GM23248 (cell line): ENCODE measurements at places on chromosomes 7 and 10. TPM values are rescaled to one million over a fixed set of nuclear protein-coding genes. Genes with fewer than 3 reads are reported as not detected.

The NACAD gene
- 1.0 and 2.9 TPM in 2 replicates for total RNA-seq

The MRLN gene
- not detected in 2 replicates for total RNA-seq

The FANK1 gene
- 4.3 and 13.3 TPM in 2 replicates for total RNA-seq

The SNCG gene
- 1.2 and 1.8 TPM in 2 replicates for total RNA-seq

The OR13A1 gene
- total RNA-seq, result not detected in 2 replicates

The ZC3HAV1L gene
- 10.9 TPM in 2 replicates for total RNA-seq

The SPDYE5 gene
- not detected in 2 replicates for total RNA-seq

The MSANTD7 gene
- 13.8 and 15.9 TPM in 2 replicates for total RNA-seq

The ADAM12 gene
- 127 and 141 TPM in 2 replicates for total RNA-seq

The VAX1 gene
- total RNA-seq, result not detected in 2 replicates

The RAMP3 gene
- total RNA-seq, result not detected in 2 replicates

The RBP3 gene
- total RNA-seq, result not detected in 2 replicates

The TRPV6 gene
- total RNA-seq, result not detected in 2 replicates

The INSYN2A gene
- total RNA-seq, result 0.43 and 0.51 TPM in 2 replicates

The PDZD7 gene
- total RNA-seq, result 0.54 TPM in 1 of 2 replicates, not detected in the other

The PVRIG gene
- total RNA-seq, result not detected in 2 replicates

The TCTN3 gene
- 37.2 and 42.4 TPM in 2 replicates for total RNA-seq

The GPNMB gene
- 38.2 and 48.8 TPM in 2 replicates for total RNA-seq

The TMEM273 gene
- not detected in 2 replicates for total RNA-seq

The ZNF107 gene
- total RNA-seq, result 2.8 and 3.2 TPM in 2 replicates

The ZFAND4 gene
- 5.2 and 8.1 TPM in 2 replicates for total RNA-seq

The AKR1C4 gene
- not detected in 2 replicates for total RNA-seq

The RAB19 gene
- total RNA-seq, result not detected in 2 replicates

The PTF1A gene
- total RNA-seq, result not detected in 2 replicates

The SMKR1 gene
- total RNA-seq, result not detected in 2 replicates
